CD4-positive, alpha-beta T cell treated with Interferon gamma for 1 hour (primary cell): ENCODE measurements at places on chromosomes 12 and 14.

- no peak for DNase-seq
These were observed 20.5 kb downstream of the FOXN4 start for GRCh38 chr12:109288571-109288970.

- DNase-seq, result no peak
These were observed 671 bp downstream of the SPTB start for GRCh38 chr14:64878837-64879634.

GRCh38 chr14:106187216-106187615, 660.8 kb downstream of the TMEM121 start:
- DNase-seq, result no peak

GRCh38 chr14:88868558-88869159, 44.2 kb downstream of the TTC8 start:
- no peak for DNase-seq

GRCh38 chr12:2320841-2321240, 268.1 kb downstream of the CACNA1C start:
- no peak for DNase-seq
